ENCODE measurements at places on chromosomes 3 and 15.

DNA sequence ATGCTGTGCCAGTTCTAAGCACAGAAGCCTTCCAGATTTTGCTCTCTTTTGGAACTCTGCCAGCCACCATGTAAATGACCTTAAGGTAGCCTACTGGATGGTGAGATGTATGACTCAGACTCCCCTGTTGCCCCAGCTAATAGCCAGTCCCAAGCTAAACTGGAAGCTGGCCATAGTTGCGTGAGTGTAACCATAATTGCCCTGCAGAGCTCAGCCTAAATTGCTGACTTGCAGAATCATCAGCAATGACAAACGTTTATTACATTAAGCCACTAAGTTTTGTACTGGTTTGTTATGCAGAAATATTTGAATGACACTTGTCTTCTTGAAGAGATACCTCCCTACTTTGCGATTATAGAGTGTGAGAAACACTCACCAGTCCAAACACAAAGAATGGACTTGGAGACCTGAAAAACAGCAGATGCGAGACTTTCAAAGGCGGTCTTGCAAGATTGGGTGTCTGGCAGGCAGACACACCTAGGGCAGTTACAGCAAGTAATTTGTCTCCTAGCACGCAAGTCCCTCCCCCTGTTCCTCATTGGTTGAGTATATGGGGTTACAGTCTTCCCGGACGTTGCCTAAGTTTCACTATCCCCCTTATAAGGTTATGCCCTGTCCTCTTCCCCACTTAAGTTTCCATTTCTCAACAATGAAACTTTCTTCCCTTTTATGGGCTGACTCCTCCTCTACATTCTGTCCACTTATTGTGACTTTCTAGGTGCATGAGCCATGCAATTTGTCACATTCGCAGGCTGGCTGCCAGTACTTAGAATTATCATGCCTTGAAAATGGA, 83.6 kb upstream of the XCR1 start:
- DNase-seq: peak; percentile 25

- no peak for DNase-seq
These were observed 46.1 kb downstream of the KBTBD12 start for GRCh38 chr3:127961124-127961523.

DNA sequence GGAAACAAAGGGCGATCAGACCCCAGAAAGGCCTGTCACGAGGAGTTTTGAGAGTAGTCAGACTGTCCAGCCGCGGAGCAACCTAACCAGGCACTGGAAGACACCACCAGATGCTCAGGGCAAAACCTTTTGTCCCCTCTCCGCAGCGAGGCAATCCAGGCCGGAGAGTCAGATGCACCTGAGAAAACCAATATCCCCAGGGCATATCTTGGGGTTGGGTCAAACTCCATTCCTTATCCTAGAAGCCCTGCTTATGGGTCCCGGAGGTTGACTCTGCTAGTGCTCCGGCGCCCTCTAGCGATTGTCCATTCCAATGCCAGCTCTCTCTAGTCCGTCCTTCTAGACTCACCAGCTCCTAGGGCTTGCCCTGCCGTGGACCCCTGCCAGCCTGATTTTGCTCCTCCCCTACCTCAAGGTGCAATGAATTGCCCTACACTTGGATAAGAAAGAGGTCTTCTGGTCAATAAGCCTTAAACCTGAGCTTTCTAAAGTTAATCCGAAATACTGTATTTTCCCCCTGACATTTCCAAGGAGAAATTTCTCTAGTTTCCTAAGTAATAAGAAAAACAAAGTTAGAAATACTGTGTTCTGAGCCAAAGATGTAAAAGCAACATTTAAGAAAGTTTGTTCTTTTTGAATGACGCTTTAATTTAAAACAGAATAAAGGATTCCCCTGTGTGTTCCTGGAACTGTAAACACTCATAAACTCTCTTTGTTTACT, 5.5 kb downstream of the CPNE4 start:
- DNase-seq: peak; percentile 72

DNA sequence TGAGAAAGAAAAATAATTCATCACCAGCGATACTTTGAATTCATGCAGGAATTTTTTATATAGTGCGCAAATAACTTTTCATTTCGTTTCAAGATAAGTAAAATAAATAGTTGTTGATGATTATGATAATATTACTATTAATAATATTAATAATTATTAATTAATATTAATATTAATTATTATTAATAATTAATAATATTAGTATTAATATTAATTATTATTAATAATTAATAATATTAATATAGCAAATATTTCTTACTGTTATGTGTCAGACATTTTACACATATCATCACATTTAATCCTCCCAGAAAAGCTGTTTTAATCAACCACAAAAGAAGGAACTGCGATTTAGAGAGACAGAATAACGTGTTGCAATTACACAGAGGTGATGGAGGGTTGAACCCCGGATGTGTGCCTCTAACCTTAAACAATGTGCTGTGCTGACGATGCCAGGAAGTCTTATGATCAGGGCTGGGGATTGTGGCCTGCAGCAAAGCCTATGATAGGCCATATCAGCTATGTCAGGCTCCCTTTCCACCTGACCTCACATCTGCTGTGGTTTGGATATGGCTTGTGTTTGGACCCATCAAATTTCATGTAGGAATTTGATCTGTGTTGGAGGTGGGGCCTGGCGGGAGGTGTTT, 263.5 kb upstream of the NR2F2 start:
- peak; percentile 91 for DNase-seq

Data from AML-193 (cell line).